ENCODE measurements at places on chromosomes 16 and 17.
A peak's percentile ranks its signal among the peaks of the same experiment; 100 is the strongest.

GRCh38 chr17:80018917-80019651 is 16.6 kb downstream of the TBC1D16 start:
- DNase-seq, result no peak

DNA sequence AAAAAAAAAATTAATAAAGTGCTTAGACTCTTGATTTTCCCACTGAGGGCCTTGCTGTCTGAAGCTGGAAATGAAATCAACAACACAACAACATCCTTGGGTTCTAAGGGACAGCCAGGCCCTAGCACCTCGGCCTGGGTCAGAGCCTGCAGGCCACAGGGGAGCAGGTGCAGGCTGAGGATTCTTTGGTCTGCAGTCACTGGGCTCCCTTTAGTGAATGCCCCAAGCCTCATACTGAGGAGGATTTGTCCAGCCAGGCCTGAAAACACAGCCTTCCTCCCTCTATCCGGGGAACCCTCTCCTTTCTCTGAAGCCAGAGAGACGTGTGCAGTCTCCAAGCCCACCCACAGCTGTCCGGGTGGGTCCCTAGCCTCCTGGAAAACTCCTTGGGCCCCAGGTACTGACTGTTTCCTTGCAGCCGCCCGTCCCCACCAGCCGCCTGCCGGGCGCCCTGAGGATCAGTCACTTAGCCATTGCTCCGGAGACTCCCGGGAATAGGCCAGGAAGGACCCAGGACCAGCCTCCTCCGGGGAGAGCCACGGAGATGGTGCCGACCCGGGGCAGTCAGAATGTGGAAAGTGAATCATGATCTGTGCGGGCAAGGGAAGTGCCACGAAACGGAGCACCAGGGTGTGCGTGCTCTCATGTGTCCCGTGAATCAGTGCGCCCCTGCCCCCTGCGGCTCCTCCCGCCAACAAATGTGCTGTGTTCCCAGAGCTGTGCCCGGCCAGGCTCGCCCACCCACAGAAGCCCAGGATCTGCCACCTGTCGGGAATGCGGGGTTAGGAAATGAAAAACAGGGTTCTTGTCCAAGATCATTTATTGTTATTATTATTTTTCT is 91.0 kb downstream of the RTN4RL1 start:
- DNase-seq, result no peak

DNA sequence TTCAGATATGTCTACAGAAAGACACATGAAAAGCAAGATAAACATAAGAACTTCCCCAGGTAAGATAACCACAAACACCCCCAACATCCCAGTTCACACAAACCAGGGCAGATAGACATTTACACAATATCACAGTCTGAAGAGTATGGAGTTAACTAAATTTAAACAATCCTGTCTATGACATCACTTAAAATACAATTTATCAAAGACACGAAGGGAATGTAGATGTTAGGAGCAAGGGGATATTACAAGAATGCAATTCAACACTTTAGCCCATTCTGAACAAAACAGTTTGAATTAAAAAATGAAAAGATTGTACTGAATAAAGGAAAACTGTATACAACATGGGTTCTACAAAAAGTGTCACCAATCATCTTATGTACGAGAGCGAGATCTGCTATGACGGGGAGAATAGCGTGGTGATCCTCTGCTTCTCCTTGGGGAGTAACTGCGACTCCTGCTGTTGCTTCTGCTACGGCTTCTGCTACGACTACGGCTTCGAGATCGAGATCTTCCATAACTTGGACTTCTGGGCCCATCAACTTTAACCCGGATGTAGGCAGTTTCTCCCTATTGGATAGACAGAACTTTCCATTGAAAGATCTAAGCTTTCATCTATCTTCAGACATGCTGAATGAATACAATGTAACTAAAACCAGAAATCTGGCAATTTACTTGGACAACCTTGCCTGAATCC is 1.9 kb downstream of the SRSF1 start:
- DNase-seq, result no peak

- DNase-seq, result no peak
Measured at GRCh38 chr16:81873206-81873605, 94.1 kb downstream of the PLCG2 start.

DNA sequence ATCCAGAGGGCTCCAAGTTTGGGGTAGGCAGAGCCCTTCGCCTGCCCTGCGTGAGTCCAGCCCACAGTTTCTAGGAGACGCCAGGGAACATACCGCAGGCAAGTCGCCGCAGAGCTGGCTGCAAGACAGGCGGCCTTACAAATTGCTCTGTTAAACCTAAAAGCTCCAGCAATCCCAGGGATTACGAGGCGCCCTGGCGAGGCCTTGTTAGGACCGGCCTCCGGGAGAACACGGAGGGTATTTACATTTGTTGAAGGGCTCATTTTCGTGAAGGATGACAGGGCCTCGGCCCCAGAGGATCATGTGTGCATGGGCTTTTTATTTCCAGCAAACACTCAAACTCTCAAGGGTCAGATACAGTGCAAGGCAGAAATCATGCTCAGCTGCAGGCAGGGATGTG is 77.6 kb upstream of the FOXF1 start:
- no peak for DNase-seq

DNA sequence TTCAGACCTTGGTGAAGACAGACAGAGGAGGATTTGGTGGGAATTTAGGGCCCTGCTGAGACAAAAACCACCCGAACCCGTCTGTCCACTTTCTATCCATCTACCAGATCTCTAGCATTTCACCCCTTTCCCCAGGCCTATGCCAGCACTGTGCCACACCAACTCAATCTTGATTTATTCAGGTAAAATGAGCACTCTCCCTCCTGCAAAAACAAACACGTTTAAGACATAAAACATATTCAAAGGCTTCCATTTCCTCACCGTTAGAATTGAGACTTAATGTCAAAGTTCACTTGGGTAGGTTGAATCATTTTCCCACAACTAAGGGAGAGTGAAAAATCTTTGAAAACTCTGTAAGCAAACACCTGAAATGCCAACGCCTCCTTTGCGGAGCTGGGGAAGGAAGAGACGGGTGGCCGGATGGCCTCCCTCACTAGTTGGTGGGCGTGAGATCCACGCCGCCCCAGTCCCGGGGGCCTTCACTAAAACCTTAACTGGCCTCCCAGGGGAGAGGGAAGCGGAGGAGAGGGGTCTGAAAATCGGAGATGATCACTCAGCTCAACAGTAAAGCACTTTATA is 862 bp downstream of the DCAKD start:
- DNase-seq, result no peak

DNA sequence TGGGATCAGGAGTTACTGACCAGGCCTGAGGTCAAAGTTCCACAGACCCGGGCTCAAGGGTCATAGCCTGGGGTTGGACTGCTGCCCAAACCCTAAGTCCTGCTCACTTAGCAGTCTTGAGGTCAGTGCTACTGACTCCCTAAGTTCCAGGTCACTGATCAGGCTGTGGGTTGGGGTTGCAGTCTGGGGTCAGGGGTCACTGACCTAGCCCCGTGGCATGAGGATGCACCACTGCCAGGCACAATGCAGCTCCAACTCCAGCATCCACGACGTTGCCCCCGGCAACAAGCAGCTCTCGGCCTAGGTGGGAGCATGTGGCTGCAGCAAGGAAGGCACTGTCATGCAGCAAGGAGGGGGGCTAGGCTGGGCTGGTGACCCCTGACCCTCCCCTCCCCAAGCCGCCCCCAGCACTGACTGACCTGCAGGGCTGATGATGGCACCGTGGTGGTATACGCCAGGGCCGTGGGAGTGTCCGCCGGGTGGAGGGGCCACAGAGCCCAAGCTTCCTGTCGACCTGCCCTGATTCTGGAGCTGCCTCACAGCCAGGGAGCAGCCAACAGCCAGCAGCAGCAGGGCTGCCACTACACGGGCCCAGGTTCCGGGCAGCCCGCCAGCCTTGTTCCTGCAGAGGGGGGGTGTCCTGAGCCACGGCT is 1.1 kb downstream of the GGT6 start:
- DNase-seq, result no peak

DNA sequence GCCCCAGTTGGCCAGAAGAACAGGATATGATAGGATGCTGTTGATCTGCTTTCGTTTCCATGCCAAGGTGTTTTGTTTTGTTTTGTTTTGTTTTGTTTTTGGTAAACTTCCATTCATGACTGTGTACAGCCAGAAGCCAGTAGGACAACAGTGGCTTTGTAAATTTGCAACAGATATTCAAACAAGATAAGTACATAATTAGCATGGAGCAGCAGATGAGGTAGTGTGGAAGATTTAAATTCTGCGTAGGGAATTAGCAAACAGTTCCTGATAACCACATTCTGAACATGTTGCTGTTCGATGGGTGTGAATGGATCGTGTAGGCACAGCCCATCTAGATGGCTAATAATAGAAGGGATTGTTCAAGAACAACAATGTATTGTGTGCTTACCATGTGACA is 1080.1 kb upstream of the RBFOX1 start:
- DNase-seq, result no peak

- DNase-seq, result peak; percentile 58
Measured at GRCh38 chr17:9729034-9729650, 62.2 kb downstream of the DHRS7C start.

Measured in HFFc6 (cell line).